CD8-positive, alpha-beta T cell (primary cell): ENCODE measurements at places on chromosomes 3 and 15.

- no peak for DNase-seq
Measured at GRCh38 chr3:184223946-184224345, 5.4 kb upstream of the VWA5B2 start.

DNA sequence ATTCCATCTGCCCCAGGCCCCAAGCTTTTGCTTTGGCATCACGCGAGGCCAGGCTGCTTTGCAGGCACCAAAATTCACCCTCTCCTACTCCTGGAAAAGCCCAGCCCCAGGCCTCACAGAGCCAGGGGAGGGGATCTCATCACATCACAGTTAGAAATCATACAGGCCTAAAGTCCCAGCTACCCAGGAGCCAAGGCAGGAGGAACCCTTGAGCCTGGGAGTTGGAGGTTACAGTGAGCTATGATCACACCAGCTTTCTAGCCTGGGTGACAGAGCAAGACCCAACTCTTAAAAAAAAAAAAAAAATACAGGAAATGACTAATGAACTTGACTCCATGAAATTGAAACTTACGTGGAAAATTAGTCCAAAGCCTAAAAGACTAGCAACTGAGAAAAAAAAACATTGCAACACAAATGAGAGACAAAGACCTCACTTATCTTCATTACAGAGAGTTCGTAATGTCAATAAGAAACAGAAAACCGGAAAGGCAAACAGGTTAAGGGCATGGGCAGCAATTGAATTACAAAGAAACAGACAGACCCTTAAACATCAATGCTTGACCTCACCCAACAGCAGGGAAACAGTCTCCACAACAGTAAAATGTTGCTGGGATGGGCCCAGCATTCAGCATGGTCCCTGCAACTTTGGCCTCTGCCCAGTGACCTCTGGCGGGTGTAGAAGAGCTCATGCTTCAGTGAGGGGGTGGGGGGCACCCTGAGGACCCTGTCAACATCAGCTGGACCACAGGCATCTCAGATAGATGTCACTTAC is 151.5 kb downstream of the LRRK1 start:
- no peak for DNase-seq

GRCh38 chr3:81716870-81717509 is 44.5 kb downstream of the GBE1 start:
- no peak for DNase-seq

- no peak for DNase-seq
Measured at GRCh38 chr15:80689716-80690115, 5.4 kb upstream of the ABHD17C start.

DNA sequence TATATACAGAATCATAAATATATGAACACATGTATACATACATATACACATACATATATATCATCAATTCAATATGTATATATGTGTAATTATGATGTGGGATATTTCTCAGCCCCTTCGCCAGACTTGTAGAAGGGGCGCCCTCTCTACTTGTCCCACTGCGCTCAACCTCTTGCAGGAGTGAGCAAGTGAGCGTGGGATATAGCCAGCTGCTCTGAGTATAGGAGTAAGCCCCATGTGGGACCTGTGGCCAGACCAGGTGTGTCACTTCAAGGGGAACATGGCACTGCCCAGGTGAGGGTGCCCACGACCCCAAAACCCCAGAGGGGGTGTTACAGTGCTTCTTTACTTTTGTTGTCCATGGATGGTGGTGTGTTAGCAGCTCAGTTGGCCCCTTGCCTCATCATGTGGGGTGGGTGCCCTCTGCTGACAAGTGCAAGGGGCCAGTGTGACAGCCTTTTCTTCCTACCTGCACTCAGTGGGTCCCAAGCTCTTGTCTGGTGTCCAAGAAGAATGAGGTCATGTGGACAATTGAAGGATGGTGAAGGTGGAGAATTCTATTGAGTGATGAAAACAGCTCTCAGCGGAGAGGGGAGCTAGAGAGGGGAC is 304.1 kb downstream of the UNC13C start:
- DNase-seq: no peak

DNA sequence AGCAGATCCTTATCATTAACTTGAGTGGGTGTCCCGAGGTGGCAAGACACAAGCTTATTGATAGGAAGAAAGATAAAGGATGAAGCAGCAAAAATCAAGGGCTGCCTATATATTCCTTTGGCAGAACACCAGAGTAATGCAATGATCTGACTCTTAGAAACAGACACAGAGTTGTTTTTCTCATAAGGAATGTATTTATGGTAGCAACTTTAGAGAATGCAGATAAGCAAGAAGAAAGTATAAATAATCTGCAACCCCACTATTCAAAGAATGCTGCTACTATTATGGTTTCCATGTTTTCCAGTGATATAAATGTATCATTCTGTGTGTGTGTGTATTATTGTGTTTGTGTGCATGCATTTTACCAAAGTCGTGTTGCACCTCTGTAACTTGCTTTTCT is 208.3 kb downstream of the THSD4 start:
- DNase-seq: no peak

- no peak for DNase-seq
Measured at GRCh38 chr3:132549890-132550578, 47.0 kb upstream of the ACKR4 start.

DNA sequence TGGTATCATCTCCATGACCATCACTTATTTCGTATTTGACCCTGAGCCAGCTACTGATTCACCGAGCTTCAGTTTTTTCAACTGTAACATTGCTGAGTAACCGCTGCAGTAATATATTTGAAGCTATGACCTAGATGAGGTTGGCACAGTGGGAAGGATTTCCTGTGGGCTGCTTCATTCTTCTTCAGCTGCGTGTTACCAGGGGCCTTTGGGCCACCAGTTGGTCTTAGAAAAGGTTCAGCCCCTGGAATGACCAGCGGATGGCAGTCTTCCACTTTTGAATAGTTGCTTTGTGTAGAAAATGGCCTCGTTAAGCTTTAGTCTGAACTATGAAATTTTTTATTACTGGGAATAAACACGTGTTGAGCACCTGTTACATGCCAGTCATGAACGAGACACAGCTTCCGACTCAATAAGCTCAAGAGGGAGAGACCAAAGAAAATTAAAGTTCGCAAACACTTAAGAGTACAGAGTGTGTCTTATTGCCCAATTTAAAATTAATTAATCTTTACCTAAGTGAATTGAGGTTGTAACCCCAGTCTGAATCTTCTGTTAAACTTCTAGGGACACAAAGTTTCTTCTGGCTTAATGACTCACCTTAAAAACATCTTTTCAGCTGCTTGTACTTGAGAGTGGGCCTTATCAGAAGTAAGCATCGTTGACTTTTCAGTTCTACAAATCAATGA is 57.6 kb upstream of the NR2E3 start:
- DNase-seq: no peak

GRCh38 chr3:73442152-73442551 is 182.6 kb downstream of the PDZRN3 start:
- no peak for DNase-seq

GRCh38 chr3:169744366-169745054 is 20.4 kb downstream of the TERC start:
- DNase-seq: no peak

DNA sequence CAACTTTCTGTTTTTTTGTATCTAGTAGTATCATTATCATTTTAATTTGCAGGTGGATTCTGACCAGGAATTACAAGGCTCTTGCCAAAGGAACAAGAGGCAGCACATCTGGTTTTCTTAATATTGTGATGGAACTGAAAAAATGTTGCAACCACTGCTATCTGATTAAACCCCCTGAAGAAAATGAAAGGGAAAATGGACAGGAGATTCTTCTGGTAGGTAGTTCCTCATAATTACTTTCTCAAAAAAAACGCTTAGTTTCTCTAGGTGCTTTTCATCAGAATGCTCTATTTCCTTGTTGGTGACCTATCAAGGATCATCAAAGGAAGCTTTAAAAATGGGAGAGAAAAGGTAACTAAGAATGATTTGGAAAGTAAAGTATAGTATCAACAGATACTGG is 71.6 kb downstream of the CHD2 start:
- no peak for DNase-seq

GRCh38 chr3:72536206-72536877 is 311.9 kb downstream of the SHQ1 start:
- no peak for DNase-seq

- no peak for DNase-seq
Measured at GRCh38 chr15:25862071-25862471, 1.1 kb downstream of the ATP10A start.

GRCh38 chr15:41573396-41573795 is 14.4 kb downstream of the TYRO3 start:
- DNase-seq: no peak

DNA sequence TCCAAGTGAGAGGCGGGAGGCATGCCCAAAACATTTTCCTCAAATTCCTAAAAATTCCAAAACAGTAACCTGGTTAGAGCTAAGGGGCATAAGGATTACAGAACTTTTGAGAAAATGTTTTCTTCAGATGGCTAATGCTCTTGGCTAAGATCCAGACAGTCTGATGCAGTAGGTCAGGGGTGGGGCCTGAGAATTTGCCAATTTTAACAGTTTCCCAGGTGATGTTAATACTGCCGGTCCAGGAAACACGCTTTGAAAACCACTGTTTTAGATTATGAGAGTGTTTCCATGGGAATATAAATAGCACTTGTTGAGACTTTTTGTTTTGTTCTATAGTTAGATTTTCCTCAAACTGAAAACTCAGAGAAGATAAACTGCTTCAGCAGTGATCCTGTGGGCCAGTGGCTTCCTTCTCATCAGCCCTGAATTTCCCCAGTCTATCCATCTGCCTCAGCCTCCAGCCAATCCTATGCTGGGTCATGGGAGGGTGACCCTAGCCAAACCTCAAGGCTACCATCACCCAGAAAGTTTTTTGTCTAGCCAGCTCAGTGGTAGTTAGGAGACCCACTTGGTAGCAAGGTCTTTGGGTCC is 71.6 kb upstream of the ACP3 start:
- DNase-seq: no peak

GRCh38 chr3:12192173-12192572 is 33.5 kb upstream of the TIMP4 start:
- DNase-seq: no peak

DNA sequence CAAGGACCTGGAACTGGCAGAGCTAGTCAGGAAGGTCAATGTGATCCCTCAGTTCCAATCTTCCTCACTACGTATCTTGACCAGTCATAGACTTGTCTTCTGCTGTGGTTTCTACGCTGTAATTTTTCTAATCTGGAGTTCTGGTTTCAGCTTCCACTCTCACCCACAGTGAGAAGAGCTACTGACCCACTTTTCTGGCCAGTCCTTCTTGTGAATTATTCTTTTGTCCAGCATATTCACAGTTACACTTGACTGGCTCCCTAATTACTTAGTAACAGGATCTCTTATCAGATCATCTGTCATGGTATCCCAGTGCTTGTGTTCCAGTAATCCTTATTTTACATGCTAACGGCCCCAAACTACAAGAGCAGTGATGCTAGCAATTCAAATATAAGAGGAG is 72.4 kb upstream of the MME start:
- no peak for DNase-seq

- DNase-seq: no peak
Measured at GRCh38 chr15:58862326-58862725, 71.2 kb downstream of the SLTM start.

DNA sequence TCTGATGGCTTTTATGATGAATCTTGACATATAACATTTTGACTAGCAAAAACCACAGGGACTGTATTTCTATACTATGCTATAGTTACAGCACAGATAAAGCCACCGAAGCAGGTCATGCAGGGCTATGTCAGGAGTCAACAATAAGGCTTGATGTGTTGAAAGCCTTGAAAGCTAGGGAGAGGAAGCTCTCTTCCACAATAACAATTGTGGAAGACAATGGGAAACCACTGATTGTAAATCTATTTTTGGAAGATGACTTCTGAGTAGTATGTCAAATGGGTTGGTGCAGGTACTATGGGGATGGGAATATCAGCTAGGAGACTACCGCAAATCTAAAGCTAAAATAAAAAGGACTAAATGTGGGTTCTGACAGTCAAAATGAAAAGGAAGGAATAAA is 4.0 kb upstream of the AQR start:
- no peak for DNase-seq

- DNase-seq: no peak
Measured at GRCh38 chr3:58528629-58529028, 8.4 kb downstream of the ACOX2 start.

DNA sequence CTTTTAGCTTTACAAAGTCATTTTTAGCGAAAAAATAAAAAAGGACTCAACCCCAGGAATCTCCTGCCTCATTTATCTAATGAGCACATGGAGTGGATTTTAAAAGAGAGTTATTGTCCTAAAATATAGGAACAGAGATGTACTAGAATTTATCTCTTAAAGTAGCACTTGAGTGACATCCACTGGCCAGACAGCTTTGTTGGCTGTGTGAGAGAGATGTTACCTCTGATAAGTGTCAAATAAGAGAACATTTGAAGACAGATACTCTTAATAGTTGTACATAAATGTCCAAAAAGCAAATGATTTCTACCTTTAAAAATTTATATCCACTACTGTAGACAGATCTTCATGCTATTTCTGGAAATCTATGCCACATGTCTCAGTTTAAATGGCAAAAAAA is 12.3 kb upstream of the MFSD1 start:
- DNase-seq: no peak

- no peak for DNase-seq
Measured at GRCh38 chr15:71463156-71463665, 347.1 kb upstream of the NR2E3 start.

- DNase-seq: peak; percentile 7
Measured at GRCh38 chr3:193742628-193743027, 149.6 kb downstream of the OPA1 start.

DNA sequence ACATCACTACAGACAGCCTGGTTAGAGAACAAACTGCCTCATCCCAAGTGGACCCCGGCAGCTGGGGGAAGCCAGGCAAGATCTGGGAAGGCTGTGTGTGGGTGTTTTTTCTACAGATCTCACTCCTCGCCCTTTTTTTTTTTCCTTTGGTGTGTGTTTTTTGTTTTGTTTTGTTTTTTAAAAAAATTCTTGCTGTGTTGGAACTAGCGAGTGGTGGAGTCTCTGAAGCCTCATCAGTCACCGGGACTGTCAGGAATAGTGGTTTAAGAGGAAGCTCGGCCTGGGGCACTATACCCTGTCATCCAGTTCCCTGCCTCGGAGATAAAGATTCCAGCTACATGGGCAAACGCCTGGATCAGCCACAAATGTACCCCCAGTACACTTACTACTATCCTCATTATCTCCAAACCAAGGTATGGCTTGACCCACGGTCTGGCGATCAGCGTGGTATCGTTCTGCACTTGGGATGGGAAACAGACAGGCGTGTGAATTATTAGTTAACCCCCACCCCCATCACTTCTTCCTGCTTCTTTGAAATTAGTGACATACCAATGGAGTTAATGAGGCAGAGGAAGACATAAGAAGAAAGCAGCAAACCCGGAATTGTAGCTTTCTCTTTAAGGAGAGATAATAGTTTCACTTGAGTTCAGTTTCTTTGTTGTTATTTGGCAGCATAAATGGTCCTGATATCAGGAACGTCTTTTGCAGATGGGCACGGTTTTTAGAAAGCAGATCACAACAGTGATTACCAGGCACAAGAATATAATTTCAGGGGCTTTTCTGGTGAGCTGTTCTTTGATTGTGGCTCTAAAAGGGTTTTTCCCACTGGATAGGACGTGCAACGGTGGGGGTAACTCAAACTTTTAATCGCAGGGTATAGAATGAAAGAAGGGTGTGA is 722 bp downstream of the RBMS3 start:
- no peak for DNase-seq

GRCh38 chr3:186366206-186366605 is 4.2 kb upstream of the DGKG start:
- no peak for DNase-seq
